Stimulated activated CD8-positive, alpha-beta memory T cell treated with anti-CD3 and anti-CD28 coated beads, Interleukin-2, amount 100 ng/mL, for 1 hour (primary cell): ENCODE measurements at places on chromosomes 12 and 14.

GRCh38 chr14:54353266-54353665, 43.5 kb upstream of the CDKN3 start:
- no peak for DNase-seq

DNA sequence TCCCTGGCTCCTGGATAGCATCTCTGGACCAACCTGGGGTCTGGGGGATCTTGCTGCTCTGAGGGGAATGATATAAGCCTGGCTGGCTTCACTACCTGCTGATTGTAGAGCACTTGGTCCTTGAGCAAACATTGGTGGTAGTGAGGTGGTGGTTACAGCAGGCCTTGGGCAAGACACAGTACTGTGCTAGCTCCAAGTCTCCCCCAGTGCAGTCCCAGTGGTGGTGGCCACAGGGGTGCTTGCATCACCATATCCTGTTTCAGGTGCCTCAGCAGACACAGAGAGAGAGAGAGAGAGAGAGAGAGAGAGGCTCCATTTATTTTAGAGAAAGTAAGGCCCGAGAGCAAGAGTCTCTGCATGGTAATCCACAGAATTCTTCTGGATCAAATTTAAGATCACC, 186.3 kb downstream of the MYRFL start:
- DNase-seq, result no peak

DNA sequence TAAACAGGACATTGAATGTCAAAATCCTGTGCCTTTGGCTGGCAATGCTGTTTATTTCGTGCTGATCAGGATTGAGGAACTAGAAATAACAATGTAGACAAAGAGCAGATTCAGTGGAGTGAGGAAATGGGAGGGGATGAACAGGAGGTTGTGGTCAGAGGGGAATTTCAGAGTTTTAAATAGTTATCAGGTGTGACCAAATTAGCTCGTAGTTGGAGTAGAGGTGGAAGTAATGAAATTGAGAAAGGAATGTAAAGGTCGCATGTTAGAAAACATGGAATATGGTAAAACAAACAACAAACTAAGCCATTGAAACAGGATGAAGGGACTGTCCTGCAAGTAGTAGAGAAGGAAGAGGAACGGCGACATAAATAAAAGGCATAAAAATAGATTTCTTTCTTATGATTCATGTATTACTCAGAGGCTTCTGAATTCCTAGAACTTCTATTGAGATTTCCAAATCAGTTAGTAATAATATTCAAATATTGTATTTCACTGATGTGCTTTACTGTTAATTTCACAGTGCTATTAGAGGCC, 9.5 kb upstream of the SAV1 start:
- no peak for DNase-seq

DNA sequence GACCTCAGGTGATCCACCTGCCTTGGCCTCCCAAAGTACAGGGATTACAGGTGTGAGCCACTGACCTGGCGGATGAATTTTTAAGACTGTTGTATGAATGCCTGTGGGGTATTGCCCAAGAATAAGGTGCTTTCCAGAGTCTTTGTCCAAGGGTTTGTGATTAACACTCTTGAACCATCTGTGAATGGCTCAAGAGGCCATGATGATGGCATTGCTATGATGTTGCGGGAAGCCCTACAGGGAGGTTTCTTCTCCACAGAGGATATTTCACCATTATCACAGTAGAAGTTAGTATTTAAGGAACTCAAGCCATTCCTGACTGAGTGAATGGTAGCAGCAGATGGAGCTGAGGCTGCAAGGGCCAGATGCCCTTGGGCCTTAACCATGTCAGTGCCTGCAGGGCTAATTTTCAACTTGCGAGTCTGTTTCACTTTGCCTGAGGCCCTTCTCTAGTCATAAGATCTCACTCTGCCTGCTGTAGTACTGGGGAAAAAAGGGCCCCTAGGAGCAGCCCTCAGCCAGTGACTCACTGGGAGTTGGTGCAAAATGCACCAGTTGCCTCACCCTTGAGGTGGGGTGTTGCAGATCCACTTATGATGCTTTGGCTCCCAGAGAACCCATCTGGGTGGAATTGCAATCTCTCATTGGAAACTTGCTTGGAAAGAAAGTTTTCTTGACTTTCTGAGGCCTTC, 108.6 kb upstream of the FLRT2 start:
- DNase-seq, result no peak

DNA sequence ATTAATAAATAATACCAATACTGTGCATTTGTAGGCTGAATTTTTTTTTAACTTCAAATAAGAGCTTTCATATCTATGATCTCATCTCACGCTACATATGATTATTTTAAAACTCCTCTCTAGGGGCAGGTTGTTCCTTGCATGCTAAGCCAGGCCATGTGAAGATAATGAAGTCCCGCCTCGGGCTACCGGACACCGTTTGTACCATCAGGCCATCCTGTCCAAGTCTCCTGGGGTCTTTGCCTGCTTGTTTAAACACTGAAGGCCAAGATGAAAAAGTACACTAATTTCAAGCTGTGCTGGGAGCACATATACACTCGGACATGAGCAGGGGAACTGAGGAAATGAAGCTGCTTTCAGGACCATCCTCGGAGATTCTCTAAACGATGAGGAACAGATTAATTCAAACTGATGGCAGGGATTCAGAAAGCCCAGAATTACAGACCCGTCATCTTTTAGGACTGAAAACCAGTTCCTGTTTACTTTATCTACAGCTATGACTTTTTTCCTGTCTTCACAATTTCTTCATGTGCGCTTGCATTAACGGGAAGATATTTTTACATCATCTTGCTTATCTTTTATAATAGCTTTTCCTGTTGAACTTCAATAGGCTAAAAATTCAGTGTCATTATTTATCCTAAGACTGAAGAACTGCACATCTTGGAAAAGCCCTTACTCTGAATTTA, 6.3 kb upstream of the ABHD12B start:
- no peak for DNase-seq

DNA sequence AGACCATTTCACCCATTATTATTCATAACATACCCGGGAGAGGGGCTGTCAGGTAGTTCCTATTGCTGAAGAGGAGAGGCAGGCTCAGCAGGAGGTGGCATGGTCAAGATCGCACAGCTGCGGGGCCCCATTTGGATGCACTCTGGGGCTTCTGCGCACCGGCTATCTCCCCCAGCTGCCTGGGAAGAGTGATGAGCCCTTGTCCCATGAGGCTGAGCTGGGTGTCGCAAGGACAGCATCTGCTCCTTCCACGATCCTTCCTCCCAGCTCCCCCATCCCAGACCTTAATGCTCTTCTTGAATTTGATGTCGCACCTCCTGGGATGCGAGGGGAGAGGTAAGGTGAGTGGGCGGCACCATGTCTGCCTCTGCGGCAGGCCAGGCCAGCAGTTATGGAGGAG, 62.6 kb downstream of the SLC24A4 start:
- no peak for DNase-seq

- DNase-seq, result no peak
Measured at GRCh38 chr14:77965919-77966435, 166.1 kb downstream of the ADCK1 start.

- no peak for DNase-seq
Measured at GRCh38 chr12:54294152-54294952, 6.5 kb downstream of the NFE2 start.

GRCh38 chr12:114393569-114393968, 12.4 kb downstream of the TBX5 start:
- DNase-seq, result no peak

DNA sequence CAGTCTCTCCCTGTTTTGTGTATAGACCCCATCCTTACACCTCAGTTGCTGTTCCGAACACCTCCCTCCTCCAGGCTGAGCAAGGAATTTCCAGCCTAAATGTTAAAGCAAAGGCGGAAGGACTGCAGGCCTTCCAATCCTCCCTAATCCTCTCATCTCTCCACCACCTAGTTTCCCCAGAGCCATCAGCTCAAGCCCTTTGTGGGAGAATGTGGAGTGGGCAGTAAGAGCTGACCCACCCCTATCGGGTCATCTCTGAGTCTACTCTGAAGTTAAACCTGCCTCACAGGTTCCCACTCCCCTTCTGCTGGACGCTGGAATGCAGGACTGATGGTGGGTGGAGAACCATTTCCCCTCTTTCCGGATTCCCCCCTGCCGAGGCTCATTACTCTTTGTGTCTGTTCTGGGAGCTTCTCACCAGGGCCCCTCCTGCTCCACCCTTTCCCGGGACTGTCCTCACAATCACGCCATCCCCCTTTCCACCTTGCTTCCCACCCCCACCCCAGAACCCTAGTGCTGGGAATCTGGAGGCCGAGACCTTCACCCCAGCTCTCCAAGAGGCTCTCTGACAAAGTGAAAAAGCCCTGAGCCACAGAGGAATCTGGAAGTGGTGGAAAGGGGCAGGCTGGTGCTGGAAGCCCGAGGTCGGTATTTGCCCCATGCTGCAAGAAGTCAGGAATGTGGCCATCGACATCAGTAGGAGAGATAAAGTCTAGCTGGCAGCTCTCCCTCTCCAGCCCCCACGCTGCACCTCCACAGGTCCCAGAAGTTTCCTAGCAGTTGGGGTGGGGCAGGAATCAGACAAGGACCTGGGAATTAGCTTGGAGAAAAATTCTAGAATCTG, 3.3 kb upstream of the KRT18 start:
- DNase-seq, result no peak

DNA sequence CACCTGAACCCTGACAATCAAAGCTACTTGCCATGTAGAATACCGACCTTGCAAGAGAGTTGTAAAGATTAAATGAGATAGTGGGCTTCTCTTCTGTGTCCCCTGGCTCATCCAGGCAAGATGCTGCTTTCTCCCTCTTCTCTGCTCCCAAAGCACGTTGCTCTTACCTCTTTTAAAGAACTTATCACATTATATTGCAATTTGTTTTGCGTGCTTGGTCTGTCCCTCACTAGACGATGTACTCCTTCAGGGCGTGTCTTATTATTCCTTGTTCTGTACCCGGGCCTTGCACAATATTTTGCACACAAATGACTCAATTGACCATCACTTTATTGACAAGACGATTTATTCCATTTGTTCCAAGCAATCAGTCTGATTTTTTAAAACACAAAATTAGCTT, 3.3 kb downstream of the DCN start:
- DNase-seq, result no peak

DNA sequence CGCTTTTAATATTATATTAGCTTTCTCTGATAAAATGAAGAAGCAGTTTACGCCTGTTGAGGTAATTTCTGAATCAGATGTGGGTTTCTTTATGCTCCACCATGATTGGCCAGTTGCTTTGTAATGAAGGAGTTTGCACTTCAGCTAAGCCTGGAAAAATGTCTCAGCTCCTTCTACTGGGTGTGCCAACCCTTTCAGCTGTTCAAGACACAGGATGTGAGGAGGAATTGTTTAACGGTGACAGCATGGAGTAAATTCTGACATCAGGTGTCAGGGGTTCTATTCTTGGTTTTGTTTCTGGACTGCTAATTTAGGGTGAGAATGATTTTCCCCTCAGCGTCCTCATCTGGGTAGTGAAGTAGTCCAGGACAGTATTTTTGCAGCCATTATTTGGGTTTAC, 43.5 kb downstream of the FLRT2 start:
- no peak for DNase-seq

DNA sequence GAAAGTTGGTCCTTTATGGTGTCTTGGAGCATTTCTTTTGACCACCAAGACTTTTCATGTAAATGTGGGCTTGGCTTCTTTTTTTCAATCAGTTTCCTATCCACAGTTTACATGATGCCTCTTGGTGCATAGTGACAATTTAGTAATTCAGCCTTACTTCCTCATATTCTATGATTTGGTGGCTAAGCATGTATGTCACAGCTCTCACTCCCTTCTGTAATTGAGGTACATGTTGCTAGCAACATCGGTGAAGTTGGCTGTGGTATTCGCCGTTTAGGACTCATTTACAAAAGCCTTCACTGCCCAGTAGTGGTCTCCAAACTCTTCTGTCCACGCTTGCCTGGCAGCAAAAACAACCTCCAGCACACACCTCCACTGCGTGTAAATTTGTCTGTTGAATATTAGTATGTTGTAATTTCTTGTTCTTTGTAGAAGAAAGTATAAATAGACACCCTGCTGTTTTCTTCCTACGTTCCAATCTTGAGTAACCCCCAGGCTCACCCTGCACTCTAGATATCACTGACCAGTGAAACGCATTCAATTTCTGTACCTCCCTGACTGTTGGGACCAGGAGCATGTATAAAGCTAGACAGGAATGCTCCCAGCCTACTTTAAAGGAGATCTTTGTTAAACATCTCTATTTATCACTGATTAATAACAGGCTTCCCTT, 90.4 kb downstream of the PPP2R5C start:
- no peak for DNase-seq

DNA sequence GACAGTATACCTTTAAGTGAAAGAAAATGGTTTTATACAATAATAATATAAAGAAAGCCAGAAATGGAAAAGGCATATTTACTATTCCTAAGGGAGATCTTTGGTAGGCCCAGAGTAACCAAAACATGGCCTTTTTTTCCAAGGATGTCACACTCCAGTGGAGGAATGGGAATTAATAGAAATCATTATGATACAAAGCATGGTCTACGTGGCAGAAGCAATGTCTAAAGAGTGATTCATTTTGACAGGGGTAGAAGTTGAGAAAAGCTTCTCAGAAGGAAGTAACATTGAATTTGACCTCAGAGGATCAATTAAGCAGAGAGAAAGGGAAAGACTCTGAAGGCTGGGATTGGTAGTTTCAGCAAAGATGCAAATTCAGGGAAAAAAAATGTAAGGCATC, 208.6 kb downstream of the BTG1 start:
- no peak for DNase-seq

DNA sequence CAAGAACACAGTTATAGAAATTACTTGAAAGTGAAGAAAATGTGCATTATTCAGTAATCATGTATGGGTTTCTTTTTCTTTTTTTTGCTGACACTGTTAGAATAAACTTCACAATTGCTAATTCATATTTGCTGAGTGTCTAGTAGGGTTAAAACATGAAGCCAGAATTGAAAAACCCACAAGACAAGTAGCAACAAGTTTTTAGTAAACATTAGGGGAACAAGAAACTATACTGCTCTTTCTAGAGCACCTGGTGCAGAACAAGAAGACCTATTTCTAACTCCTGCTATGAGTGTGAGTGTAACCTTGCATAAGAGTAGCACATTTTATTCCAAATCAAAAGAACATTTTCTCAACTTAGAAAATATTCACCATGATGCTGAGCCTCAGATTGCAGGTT, 83.2 kb downstream of the ITPR2 start:
- DNase-seq, result no peak
